IMR-90 (cell line): ENCODE measurements at places on chromosomes 13 and 19. TPM values are rescaled to one million over a fixed set of nuclear protein-coding genes. Genes with fewer than 3 reads are reported as not detected.
A peak's percentile ranks its signal among the peaks of the same experiment; 100 is the strongest.

Gene GARIN5A
- total RNA-seq, result 0.28 TPM in 1 of 2 replicates, not detected in the other

Gene PSG7
- under 0.01 and 0.28 TPM in 2 replicates for total RNA-seq

Gene KRTDAP
- not detected in 2 replicates for total RNA-seq

Gene SYNE4
- not detected in 2 replicates for total RNA-seq

Gene FOXA3
- total RNA-seq, result not detected in 2 replicates

Gene ZNF71
- total RNA-seq, result 7.5 and 9.3 TPM in 2 replicates

Gene PCDH20
- not detected in 2 replicates for total RNA-seq

Gene ZNF432
- 12.4 and 12.8 TPM in 2 replicates for total RNA-seq

Gene ERCC1
- total RNA-seq, result 76.9 and 84.2 TPM in 2 replicates

Gene FUT6
- total RNA-seq, result not detected in 2 replicates

Gene PRR19
- 0.28 and 0.36 TPM in 2 replicates for total RNA-seq

Gene SERP2
- 0.54 and 0.56 TPM in 2 replicates for total RNA-seq

DNA sequence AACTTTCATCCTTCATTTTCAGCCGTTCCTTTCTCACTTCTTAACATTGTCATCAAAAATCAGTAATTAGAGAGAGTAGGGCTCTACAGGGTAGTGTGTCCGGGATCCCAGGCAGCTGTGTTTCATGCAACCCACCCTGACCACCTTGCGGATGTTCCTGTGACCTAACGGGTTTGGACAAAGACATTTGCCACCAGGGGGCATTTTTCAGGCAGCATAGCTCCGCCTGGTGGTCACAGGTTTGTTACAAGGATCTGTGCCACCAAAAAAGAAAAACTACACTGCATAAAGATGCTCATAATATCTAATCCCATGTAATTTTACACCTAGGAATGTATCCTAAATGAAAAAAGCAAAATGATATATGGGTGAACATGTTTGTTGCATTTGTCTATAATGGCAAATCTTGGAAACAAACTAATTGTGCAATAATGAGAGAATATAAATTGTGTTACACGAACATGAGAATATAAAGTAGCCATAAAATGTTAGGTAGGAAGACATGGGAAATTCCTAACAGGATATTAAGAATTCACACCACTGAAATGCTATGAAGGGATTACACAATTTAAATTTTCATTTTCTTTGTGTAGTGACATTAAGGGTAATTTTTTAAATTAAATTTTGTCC lies 123.0 kb downstream of the SLC7A1 start:
- DNase-seq, result peak; percentile 58
- peaks cover 8% of the 10 kb centered on the region for H3K27me3 ChIP-seq
- H3K4me3 ChIP-seq, result no peak overlapping the region
- H3K4me1 ChIP-seq, result peaks cover 2% of the 10 kb centered on the region
- H3K36me3 ChIP-seq, result no peaks in the 10 kb centered on the region
- no peak overlapping the region for H3K27ac ChIP-seq

GRCh38 chr13:114144606-114145244 lies 12.3 kb upstream of the RASA3 start:
- H3K27ac ChIP-seq, result no peak overlapping the region
- no peak for DNase-seq
- H3K4me1 ChIP-seq, result peaks cover 8% of the 10 kb centered on the region
- H3K27me3 ChIP-seq, result peaks cover 16% of the 10 kb centered on the region; the same call in 1 of the 2 replicates
- no peaks in the 10 kb centered on the region for H3K36me3 ChIP-seq

DNA sequence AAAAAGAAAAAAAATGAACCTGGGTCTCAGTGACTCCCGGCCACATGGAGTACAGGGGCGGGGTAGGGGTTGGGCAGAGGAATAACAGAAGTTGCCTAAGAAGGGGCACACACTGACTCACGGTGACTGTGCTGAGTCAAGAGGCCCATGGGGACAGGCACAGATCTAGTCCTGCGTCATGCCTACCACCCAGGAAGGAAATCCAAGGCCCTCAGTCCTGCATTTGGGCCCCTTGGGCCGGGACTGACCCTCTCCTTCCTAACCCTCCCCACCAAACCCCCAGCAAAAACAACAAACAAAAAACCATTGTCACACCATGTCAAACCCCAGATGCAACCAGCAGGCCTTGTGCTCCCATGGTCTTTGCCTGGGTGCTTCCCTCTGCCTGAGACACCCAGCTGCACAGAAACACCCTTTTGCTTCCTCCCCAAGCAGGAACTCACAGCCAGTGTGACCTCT lies 9.6 kb upstream of the NOTCH3 start:
- no peaks in the 10 kb centered on the region; the same call in 1 of the 2 replicates for H3K4me1 ChIP-seq
- H3K27me3 ChIP-seq, result no peaks in the 10 kb centered on the region
- H3K4me3 ChIP-seq, result no peak overlapping the region
- no peak overlapping the region for H3K27ac ChIP-seq
- H3K36me3 ChIP-seq, result no peaks in the 10 kb centered on the region
- peak; percentile 59 for DNase-seq

- H3K27ac ChIP-seq, result peak within 1 kb of the TSS; percentile 98
- DNase-seq, result peak; percentile 92
- peak within 1 kb of the TSS; percentile 56 for H3K4me3 ChIP-seq
- H3K27me3 ChIP-seq, result no peaks in the 10 kb centered on the region
- H3K4me1 ChIP-seq, result peaks cover 19% of the 10 kb centered on the region
- H3K36me3 ChIP-seq, result peaks cover 15% of the 10 kb centered on the region
Observed at GRCh38 chr19:48325265-48325910, at the start of gene EMP3. EMP3 (plus strand) TSS chr19:48325552; CDS start chr19:48326845, 1,293 bp downstream.

DNA sequence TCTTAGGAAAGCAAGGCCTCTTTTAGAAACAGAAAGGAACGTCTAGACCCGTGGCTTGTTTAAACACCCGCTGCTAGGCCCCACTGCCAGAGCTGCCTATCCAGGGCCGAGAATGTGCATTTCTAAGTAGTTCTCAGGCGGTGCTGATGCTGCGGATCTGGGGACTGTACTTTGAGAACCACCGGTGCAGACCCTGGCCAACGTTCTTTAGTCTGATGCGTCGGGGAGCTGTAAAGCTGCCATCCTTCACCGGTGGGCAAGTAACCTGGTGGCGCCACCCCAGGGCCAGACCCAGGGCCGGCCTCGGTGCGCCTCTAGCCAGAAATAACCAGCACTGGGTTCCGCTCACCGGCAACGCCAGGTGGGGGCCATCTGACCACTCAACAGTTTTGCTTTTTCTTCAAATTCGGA lies 47.1 kb downstream of the TGDS start:
- no peaks in the 10 kb centered on the region for H3K27me3 ChIP-seq
- peak overlapping the region; percentile 55 for H3K4me3 ChIP-seq
- H3K36me3 ChIP-seq, result no peaks in the 10 kb centered on the region
- peak; percentile 29 for DNase-seq
- no peaks in the 10 kb centered on the region for H3K4me1 ChIP-seq

- peaks cover 50% of the 10 kb centered on the region for H3K4me1 ChIP-seq
- H3K4me3 ChIP-seq, result no peak overlapping the region
- H3K36me3 ChIP-seq, result peaks cover 32% of the 10 kb centered on the region
- H3K27ac ChIP-seq, result peak overlapping the region; percentile 16
- no peaks in the 10 kb centered on the region for H3K27me3 ChIP-seq
- DNase-seq, result peak; percentile 49
Observed at GRCh38 chr19:41327576-41328156, 17.7 kb downstream of the CCDC97 start.

GRCh38 chr13:43782686-43783085 lies 4.1 kb downstream of the ENOX1 start:
- H3K27me3 ChIP-seq, result peaks cover 4% of the 10 kb centered on the region
- no peaks in the 10 kb centered on the region for H3K36me3 ChIP-seq
- H3K4me3 ChIP-seq, result no peak overlapping the region
- H3K27ac ChIP-seq, result no peak overlapping the region
- DNase-seq, result no peak

GRCh38 chr13:73948848-73949529 lies 185.2 kb downstream of the KLF12 start:
- peaks cover 3% of the 10 kb centered on the region for H3K4me1 ChIP-seq
- H3K27me3 ChIP-seq, result no peaks in the 10 kb centered on the region
- no peak overlapping the region for H3K27ac ChIP-seq
- H3K4me3 ChIP-seq, result no peak overlapping the region
- no peak for DNase-seq

- no peak for DNase-seq
- H3K27me3 ChIP-seq, result no peaks in the 10 kb centered on the region
- H3K4me1 ChIP-seq, result peaks cover 6% of the 10 kb centered on the region
- no peak overlapping the region for H3K4me3 ChIP-seq
Observed at GRCh38 chr19:50717026-50717723, 2.4 kb downstream of the SHANK1 start.

GRCh38 chr19:6887316-6887715 lies at the start of gene ADGRE1:
ADGRE1 (plus strand) TSS chr19:6887579; CDS start chr19:6887609, 30 bp downstream.
- no peaks in the 10 kb centered on the region for H3K36me3 ChIP-seq
- no peaks in the 10 kb centered on the region for H3K27me3 ChIP-seq
- no peak for DNase-seq
- H3K27ac ChIP-seq, result no peak within 1 kb of the TSS

DNA sequence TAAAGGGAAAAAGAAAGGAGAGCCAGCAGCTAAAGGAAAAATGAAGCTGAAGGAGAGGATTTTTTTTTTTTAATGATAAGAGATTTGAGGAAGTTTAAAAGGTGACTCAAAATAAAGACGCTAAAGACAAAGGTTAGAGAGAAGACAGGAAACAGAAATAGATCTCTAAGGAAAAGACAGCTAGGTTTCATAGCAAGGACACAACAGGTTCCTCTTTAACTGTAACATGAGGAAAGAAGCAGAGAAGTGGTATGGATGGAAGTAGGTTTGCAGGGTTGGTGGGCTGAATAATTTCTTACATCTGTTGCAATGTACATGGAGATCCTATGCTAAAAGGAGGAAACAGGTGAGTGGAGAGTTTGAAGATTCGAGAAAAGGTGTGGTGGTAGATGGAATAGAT lies 107.5 kb downstream of the MYCBP2 start:
- no peak overlapping the region for H3K4me3 ChIP-seq
- H3K27me3 ChIP-seq, result no peaks in the 10 kb centered on the region
- H3K36me3 ChIP-seq, result peaks cover 9% of the 10 kb centered on the region

DNA sequence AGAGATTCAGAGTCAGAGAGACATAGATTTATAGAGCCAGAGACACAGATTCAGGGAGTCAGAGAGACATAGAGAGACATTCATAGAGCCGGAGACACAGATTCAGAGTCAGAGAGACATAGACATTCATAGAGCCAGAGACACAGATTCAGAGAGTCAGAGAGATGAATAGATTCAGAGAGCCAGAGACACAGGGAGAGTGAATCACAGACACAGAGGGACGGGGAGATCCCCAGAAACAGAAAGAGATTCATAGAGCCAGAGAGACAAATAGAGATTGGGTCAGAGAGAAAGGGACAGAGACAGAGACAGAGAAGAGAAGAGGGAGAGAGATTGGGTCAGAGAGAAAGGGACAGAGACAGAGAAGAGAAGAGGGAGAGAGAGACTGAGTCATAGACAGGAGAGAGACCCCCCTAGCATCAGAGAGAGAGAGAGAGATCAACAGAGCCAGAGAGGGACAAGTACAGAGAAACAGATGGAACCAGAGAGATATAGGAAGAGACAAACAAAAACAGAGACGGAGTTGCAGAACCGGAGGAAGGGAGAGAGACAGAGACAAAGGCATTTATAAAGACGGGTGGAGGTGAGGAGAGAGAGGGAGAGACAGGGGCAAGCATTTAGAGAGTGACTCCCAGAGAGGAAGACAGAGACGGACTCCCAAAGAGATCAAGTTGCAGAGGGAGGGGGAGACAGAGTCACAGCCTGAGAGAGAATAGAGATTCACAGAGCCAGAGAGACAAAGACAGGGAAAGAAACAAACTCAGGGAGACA lies 1.1 kb upstream of the PRKCG start:
- no peak for DNase-seq
- H3K27ac ChIP-seq, result no peak overlapping the region
- peaks cover 5% of the 10 kb centered on the region for H3K36me3 ChIP-seq
- H3K4me1 ChIP-seq, result peaks cover 5% of the 10 kb centered on the region
- no peak overlapping the region for H3K4me3 ChIP-seq
- H3K27me3 ChIP-seq, result peaks cover 45% of the 10 kb centered on the region

DNA sequence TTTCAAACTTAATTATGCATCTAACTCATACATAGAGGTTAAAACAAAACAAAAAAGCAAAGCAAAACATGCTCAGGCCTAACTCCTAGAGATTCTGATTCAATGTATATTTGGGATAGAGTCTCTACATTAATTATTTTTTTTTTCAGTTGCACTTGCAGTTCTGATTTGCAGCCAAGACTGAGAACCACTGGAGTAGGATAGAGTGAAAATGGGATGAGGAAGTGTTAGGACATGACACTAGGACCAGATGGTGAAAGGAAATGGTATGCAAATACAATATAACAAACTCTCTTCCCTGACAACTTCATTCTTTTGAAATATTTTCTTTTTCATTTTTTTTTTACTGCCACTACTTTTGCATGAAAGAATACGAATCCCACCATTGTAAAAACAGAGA lies 1.8 kb downstream of the CCDC122 start:
- no peaks in the 10 kb centered on the region for H3K36me3 ChIP-seq
- no peak overlapping the region for H3K27ac ChIP-seq
- H3K27me3 ChIP-seq, result no peaks in the 10 kb centered on the region
- no peak for DNase-seq
- H3K4me3 ChIP-seq, result no peak overlapping the region
- peaks cover 10% of the 10 kb centered on the region for H3K4me1 ChIP-seq

- H3K27ac ChIP-seq, result no peak within 1 kb of the TSS
- H3K27me3 ChIP-seq, result peaks cover 26% of the 10 kb centered on the region
- H3K4me1 ChIP-seq, result peaks cover 3% of the 10 kb centered on the region; the same call in 1 of the 2 replicates
- H3K4me3 ChIP-seq, result no peak within 1 kb of the TSS
Observed at GRCh38 chr19:12751635-12752034, at the start of gene BEST2. BEST2 (plus strand) TSS chr19:12751791; CDS start chr19:12752593, 802 bp downstream.

- no peaks in the 10 kb centered on the region for H3K36me3 ChIP-seq
- no peak overlapping the region for H3K4me3 ChIP-seq
- H3K4me1 ChIP-seq, result no peaks in the 10 kb centered on the region
- no peak overlapping the region for H3K27ac ChIP-seq
- no peaks in the 10 kb centered on the region for H3K27me3 ChIP-seq
Observed at GRCh38 chr19:28294395-28294794, 918.6 kb downstream of the UQCRFS1 start.

DNA sequence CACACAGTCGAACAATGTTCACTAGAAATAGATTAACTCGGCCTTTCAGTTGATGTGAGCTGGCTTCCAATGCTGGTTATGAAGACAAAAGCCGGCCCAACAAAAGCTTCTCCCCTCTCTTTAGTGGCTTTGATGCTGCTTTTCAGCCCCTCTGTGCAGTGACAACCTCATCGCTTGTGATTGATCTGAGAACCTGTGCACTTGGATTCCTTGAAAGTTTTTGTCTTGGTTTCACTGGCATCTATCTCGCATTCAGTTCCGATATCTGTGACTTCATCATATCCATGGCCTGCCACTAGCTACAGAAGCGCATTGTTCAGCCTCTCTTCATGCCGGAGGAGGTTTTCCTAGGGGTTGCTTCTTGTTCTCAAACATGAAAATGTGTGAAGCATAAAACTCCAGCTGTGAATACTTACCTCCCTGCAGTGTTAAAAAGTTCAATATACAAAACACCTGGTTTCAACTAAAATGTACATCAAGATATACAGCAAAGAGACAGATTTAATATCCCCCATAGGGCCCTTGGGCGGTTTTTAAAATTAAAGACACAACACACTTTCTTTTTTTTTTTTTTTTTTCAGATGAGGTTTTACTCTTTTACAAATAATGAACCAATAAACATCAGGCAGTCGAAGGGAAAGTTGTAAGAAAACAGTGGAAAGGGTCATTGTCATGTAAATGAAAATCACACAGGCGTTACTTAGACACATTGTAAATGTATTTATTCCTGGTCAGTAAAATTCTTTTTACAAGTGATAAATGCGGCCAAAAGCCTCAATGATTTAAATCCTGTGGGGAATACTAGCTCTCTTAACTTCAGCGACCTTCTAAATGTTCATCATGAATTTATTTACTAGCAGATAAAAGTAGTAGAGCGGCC lies 1252.8 kb downstream of the EFNB2 start:
- H3K4me3 ChIP-seq, result no peak overlapping the region
- H3K27ac ChIP-seq, result no peak overlapping the region
- H3K27me3 ChIP-seq, result no peaks in the 10 kb centered on the region
- no peaks in the 10 kb centered on the region for H3K36me3 ChIP-seq
- no peaks in the 10 kb centered on the region for H3K4me1 ChIP-seq

GRCh38 chr13:46170687-46171086 lies 11.3 kb downstream of the LCP1 start:
- no peaks in the 10 kb centered on the region for H3K4me1 ChIP-seq
- peaks cover 2% of the 10 kb centered on the region for H3K27me3 ChIP-seq
